ENCODE measurements at places on chromosomes 12 and 14. TPM values are rescaled to one million over a fixed set of nuclear protein-coding genes. Genes with fewer than 3 reads are reported as not detected.

DNA sequence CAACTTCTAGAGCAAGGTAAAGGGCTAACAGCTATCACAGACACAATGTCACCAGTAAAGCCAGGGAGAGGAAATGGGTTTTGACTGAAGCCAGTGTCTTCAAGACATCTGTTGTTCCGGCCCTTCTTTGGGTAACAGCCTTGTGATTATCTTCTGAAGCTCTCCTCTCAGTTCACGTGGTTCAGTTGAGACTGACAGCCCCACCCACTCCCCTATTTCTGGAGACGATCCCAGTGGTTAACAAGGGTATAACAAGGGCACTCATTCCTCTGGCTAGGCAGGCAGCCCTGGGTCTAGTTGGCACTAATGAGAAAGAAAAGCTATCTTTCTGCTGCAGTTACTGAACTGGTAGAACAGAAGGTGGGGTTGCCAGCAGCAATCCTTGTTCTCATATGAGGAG is 6.9 kb downstream of the GNPTAB start:
- no peak for DNase-seq

DNA sequence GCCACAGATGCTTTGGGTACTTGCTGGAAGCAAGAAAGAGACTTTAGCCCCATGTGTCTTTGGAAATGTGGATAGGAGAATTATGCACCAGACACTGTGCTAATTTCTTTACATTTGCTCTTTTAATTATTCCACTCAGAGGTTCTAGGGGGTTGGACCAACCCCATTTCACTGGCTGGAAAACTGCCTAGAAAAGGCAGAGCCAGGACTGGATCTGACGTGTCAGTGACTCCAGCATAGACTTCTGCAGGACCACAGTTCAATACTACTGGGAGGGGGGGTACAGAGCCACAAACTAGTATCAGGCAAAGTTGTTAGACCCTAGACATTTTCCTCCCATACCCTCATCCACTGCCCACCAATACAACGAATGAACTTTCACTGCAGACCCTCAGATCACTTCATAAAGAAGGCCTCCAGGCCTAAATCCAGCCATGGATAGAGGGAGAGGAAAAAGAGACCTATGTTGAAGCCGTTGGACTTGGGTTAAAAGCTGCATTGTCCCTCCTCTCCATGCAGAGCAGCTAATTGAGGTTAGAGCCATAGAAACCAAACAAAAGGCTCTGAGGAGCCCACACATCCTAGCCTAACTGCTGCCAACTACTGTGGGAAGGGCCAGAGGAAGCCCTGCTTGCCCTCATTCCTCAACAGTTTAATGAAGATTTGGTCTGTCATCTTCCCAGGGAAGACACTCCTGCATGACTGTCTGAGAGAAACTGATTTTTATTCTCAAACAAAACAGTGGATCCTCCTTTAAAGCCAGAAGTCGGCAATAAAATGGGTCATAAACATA is 68.7 kb downstream of the STON2 start:
- DNase-seq: no peak

The LRFN5 gene
- not detected for polyA plus RNA-seq

- no peak for DNase-seq
Measured at GRCh38 chr14:33642080-33642479, 308.8 kb downstream of the EGLN3 start.

The MMP17 gene
- 50.0 TPM for polyA plus RNA-seq
